ENCODE measurements at places on chromosomes 2 and 18.

DNA sequence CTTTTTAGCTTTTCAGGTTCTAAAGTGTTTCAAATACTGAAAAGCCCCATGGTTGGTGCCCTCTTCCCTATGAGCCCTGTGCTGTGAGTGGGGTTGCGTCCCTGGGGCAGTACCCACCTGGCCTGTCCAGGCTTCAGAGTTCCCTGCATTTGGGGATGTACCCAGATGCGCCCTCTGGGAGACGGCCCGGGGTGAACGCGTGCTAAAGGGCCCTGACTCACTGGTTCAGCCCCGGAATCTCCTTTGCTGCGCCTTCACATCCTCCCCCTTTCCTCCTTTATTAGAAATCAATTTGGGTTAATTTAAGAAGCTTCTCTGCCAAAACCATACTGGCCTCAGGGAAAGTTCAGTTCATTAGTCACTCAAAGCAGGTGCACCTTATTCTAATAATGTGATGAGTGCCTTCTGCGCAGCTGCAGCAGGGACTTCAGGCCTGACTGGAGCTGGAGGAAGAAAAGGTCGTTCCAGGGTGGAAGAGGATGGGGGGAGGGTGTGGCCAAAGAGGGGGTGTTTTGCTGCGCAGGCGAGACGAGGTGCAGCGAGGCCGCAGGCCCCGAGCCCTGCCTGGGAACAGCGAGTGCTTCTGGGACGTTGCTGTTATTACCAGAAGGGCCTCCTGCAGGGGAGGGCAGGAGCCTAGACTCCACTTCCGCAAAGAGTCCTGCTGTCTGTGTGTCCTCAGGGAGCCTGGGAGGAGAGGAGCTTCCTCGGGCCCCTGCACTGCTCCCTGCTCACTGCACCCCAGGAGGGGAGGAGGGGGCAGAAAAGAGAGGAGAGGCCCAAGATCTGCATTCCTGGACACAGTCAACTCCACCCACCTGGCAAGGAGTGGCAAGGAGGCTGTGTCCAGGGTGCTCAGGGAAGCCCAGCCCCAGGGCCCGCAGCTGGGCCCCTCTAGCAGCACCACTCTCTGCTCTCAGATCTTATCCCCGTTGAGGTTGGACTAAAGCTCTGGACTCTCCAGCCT, 223.2 kb upstream of the PXDN start:
- no peak for DNase-seq

GRCh38 chr2:120044336-120044735, 31.5 kb downstream of the EPB41L5 start:
- no peak for DNase-seq

- no peak for DNase-seq
Measured at GRCh38 chr18:56615738-56616520, 22.5 kb downstream of the TXNL1 start.

DNA sequence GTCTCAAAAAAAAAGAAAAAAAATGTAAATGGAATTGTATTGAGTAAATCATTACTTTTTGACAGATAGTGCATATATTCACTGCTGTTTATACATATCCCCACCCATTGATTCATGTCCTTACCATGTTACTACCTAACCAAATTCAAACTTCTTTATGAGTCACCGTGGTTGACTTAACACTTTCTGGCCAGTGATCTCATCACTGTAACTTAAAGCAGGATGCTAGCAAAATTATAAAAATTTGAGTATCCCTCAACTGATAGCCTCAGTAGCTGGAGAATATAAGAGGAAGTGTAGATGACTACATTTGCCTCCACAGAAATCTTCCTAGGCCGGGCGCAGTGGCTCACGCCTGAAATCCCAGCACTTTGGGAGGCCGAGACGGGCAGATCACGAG, 13.4 kb downstream of the CNOT9 start:
- peak; percentile 66 for DNase-seq

DNA sequence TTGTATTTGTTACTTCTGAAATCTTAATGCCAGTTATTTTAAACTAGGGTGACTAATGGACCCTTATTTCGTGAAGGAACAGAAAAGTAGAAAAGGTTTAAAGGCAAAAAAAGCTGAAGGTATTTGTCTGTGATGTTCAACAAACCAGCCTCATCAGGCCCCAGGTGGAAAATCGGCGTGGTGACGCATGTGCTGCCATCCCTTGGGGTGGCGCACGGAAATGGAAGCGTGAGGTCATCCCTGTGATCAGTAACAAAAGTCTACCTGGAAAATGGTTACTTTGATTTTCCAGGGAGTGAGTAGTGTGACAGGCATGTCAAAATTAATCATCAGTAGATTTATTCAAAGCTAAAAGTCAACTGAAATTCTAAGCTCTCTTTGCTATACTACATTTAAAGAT, 313.2 kb downstream of the GBX2 start:
- no peak for DNase-seq

All from ACHN (cell line).